SJSA1 (cell line): ENCODE measurements at places on chromosomes 6 and 20. TPM values are rescaled to one million over a fixed set of nuclear protein-coding genes. Genes with fewer than 3 reads are reported as not detected.

The DDX43 gene
- total RNA-seq = not detected in 2 replicates

The LZTS3 gene
- total RNA-seq = 3.9 and 6.1 TPM in 2 replicates

The TREML2 gene
- not detected in 2 replicates for total RNA-seq

The SLC16A10 gene
- 0.06 TPM in 1 of 2 replicates, not detected in the other for total RNA-seq

The DDO gene
- total RNA-seq = 0.53 TPM in 1 of 2 replicates, not detected in the other

The ZSCAN9 gene
- total RNA-seq = 24.3 and 34.9 TPM in 2 replicates

The FRK gene
- total RNA-seq = 0.66 and 0.91 TPM in 2 replicates

The ECT2L gene
- not detected in 2 replicates for total RNA-seq

The COL21A1 gene
- 5.0 and 12.6 TPM in 2 replicates for total RNA-seq

The C6orf163 gene
- total RNA-seq = 0.39 and 0.88 TPM in 2 replicates

The PHACTR3 gene
- total RNA-seq = not detected in 2 replicates

The CLVS2 gene
- not detected in 2 replicates for total RNA-seq

The BPIFB2 gene
- total RNA-seq = not detected in 2 replicates

The FAM217A gene
- not detected in 2 replicates for total RNA-seq

The CFB gene
- 0.50 and 0.58 TPM in 2 replicates for total RNA-seq

The TFAP2D gene
- total RNA-seq = not detected in 2 replicates

The C6orf15 gene
- total RNA-seq = not detected in 2 replicates

The EEF1E1 gene
- total RNA-seq = 52.9 and 154 TPM in 2 replicates

The ABCC10 gene
- total RNA-seq = 10.9 and 11.3 TPM in 2 replicates

The FAM209B gene
- total RNA-seq = not detected in 2 replicates

The TAP1 gene
- 92.8 and 106 TPM in 2 replicates for total RNA-seq

The BTN1A1 gene
- not detected in 2 replicates for total RNA-seq

The C4A gene
- total RNA-seq = 0.47 and 1.4 TPM in 2 replicates

The PHF20 gene
- 16.7 and 24.1 TPM in 2 replicates for total RNA-seq

The HLA-DOA gene
- not detected in 2 replicates for total RNA-seq

The LPA gene
- not detected in 2 replicates for total RNA-seq

The BTNL2 gene
- not detected in 2 replicates for total RNA-seq

The SCGN gene
- not detected in 2 replicates for total RNA-seq

The EMILIN3 gene
- total RNA-seq = not detected in 2 replicates

The OPRL1 gene
- total RNA-seq = 0.09 and 0.16 TPM in 2 replicates

The NRSN1 gene
- not detected in 2 replicates for total RNA-seq

The EGFL8 gene
- total RNA-seq = 0.19 and 3.1 TPM in 2 replicates
